ENCODE measurements at places on chromosomes 4 and X. TPM values are rescaled to one million over a fixed set of nuclear protein-coding genes. Genes with fewer than 3 reads are reported as not detected.

- no peak for DNase-seq
Observed at GRCh38 chr4:119537586-119537985, 91.0 kb downstream of the PDE5A start.

DNA sequence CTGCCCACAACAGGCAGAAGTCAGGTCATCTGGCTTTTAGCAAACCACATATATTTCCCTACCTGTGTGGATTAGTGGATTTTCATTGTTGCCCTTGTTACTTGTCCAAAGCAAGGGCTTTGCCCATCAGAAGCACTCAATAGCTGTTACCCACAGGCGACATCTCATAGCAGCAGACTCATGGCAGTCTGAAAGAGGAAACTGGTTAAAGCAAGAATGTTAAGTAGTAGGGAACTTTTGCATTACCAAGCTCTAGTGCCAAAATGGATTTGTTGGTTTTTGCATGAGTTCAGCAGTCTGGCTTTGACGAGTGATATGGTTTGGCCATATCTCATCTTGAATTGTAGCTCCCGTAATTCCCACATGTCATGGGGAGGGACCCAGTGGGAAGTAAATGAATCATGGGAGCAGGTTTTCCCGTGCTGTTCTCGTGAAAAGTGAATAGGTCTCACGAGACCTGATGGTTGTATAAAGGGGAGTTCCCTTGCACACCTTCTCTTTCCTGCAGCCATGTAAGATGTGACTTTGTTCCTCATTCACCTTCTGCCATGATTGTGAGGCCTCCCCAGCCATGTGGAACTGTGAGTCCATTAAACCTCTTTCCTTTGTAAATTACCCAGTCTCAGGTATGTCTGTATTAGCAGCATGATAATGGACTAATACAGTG is 107.9 kb downstream of the GPR143 start:
- DNase-seq, result no peak

GRCh38 chr4:183639291-183639690 is 19.7 kb downstream of the RWDD4 start:
- DNase-seq, result no peak

Gene CENPI
- total RNA-seq, result 0.53 TPM

Gene MFAP3L
- total RNA-seq, result 3.0 TPM

Gene STK26
- 2.9 TPM for total RNA-seq
